IPS DF 6.9 (cell line): ENCODE measurements at places on chromosomes 7 and 10.

DNA sequence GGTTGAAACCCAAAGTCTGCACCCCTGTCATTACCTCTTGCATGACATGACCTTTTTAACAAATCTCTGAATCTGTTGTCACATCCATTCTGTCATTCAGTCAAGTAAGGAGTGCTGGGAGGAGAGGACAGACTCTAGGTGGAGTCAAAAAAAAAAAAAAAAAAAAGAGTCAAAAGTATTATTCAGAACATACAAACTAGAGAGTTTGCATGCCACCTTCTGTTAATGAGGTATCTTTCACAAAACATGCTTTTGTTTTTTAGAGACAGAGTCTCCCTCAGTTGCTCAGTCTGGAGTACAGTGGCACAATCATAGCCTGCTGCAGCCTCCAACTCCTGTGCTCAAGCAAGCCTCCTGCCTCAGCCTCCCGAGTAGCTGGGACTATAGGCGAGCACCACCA lies 81.6 kb upstream of the ARMC3 start:
- DNase-seq: no peak

DNA sequence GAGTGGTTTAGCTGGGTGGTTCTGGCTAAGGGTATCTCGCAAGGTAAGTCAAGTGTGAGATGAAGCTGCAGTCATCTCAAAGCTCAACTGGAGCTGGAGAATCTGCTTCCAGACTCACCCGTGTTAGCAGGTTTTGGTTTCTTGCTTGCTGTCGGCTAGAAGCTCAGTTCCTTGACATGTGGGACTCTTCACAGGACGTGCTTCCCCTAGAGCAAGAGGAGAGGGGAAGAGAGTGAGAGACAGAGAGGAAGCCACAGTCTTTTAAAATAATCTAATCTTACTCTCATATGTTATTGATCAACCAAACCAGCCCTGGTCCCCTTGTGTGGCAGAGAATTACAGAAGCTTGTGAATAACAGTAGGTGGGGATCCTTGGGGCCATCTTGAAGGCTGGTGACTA lies 199.5 kb downstream of the REEP3 start:
- no peak for DNase-seq

DNA sequence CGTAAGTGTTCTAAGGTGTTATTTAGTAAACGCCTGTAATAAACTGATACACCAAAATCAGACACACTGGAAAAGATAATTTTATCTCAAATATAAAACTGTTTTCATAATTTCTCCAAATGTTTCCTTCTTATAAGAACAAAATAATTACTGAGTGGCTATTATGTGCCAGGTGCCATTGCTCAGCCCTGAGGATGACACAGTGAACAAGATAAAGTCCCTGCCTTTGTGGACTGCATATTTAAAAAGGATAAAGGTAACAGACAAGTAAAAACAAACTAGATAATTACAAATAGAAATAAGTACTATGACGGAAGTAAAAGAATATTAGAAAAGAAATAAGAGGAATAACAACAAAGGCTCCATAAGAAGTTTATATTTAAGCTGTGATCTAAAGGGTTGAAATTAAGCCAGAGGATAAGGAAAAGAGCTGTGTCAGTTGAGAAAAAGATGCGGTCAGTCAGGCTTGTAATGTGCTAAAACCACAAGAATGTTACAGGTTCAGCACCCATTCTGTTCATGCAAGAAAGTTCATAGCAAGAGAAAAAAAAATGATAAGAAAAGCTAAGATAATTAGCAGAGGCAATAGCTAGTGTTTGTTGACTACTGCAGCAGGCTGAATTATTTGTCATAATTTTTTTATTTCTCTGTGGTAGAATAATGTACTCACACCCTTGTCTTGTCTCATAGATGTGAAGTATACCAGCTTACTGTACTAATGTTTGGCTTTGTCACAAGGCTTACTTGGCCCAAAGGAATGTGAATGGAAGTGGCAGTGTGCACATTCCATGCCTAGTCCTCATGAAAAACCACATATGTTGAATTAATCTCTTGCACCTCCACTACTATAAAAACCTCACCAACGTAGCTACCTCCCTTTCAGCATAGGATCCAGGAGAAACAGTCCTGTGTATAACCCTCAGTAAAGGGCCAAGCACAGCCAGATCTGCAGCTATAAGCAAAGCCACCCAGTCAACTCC lies 75.1 kb downstream of the CRPPA start:
- DNase-seq: no peak

- DNase-seq: no peak
Observed at GRCh38 chr10:109701633-109702215, 221.6 kb downstream of the XPNPEP1 start.

GRCh38 chr10:13847201-13847631 lies 260.5 kb downstream of the PRPF18 start:
- DNase-seq: no peak

DNA sequence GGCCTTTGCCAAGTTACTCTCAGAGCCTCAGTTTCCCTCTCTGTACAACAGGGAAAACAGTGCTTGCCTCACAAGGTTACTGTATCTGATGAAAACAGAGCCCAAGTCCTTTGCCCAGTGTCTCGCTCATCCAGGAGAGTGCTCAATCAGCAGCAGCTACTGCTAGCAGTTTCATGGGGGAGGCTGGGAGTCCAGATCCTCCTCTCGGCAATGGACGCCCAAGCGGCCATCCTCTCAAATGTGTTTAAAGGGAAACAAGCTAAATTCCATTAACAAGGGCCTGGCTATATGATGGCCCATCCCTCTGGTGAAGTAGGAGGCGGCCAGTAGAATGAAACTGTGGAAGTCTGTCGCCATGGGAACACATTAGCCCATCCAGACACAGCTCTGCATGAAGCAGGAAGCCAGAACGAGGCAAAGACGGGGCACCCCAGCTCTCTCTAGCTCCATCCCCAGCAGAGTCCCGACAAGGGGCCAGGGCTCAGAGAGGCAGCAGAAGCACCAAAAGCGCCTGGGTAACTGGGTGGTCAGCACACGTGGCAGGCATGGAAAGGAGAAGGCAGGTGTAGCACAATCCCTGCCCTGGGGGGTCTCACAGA lies 35.2 kb downstream of the FAM53B start:
- DNase-seq: no peak

DNA sequence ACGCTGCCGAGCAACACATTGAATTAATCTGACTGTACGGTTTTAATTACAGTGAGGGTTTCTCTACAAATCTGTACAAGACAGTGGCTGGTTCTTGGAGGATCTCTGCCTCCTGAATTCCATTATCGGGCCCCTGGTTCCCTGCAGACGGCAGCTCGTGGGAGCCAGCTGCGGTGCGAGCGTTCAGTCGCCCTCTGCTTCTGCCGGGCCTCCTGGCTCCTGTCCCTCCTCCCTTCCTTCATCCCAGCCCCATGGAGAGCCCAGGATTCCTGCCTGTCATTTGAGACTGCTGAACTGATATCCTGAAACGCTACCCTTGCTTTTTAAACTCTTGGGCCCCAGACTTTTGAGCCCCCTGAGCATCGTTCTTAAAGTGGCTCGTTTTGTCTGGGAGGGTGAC lies 6.6 kb upstream of the DLX6 start:
- DNase-seq: no peak

- DNase-seq: no peak
Observed at GRCh38 chr10:49385939-49386922, 9.7 kb downstream of the DRGX start.

GRCh38 chr10:12819071-12819470 lies 182.4 kb downstream of the CCDC3 start:
- DNase-seq: no peak

GRCh38 chr10:132883391-132883881 lies 58.9 kb downstream of the CFAP46 start:
- no peak for DNase-seq

- no peak for DNase-seq
Observed at GRCh38 chr10:118839348-118839747, 84.6 kb upstream of the CACUL1 start.

DNA sequence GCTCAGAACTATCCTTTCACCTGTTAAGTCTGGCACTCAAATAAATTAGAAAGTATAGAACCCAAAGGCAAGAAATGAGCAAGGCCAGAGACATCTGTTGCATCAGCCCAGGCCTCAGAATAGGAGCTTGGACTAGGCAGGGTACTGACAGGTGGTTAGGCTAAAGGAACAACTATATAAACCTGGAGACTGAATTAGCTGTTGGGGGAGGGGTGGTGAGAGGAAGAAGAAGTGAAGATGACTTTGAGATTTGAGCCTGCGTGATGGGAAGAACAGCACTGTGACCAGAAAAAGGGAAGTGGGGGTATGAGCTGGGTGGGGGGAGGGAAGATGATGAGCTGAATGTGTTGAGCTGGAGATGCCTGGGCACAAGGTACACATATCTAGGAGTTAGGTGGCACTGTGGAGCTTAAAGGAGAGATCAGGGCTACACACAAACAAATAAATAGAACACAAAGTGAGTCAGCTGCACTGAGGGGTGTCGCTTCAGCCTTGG lies 244.7 kb downstream of the PTEN start:
- no peak for DNase-seq

GRCh38 chr10:128930515-128930914 lies 536.5 kb upstream of the MGMT start:
- no peak for DNase-seq

DNA sequence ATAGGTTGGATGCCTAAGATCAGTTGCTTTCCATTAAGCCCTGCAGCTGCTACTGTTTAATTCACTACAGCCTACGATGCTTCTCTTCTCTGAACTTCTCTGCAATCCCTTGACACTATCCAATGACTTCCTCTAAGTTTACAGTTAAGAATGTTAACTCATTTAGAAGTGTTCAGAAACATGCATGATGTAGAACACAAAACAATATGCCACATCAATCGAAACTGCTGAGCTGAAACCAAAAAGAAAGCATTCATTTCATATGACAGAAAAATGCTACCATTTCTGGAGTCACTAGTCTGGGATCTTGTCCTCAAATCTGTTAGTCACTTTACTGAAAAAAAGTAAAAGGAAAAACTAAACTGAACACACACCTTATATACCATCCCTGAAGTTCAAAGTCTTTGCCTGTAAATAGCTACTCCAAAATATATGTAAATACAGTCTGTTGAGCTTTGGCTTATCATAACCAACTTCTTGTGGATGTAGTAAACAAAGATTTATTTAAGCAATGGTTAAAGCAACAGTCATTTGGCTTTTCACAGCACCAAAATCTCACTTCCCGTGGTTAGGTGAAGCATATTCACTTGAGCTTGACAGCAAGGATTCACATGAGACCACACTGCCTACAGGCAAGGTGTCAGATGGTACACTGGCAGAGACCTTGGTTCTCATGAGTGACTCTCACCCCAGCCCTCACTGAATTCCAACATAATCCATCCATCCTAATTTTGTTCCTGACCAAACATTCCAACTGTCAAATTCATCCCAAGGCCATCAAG lies 187.0 kb downstream of the PPP1R17 start:
- DNase-seq: no peak

GRCh38 chr7:123643495-123644441 lies 11.9 kb upstream of the LMOD2 start:
- peak; percentile 66 for DNase-seq

DNA sequence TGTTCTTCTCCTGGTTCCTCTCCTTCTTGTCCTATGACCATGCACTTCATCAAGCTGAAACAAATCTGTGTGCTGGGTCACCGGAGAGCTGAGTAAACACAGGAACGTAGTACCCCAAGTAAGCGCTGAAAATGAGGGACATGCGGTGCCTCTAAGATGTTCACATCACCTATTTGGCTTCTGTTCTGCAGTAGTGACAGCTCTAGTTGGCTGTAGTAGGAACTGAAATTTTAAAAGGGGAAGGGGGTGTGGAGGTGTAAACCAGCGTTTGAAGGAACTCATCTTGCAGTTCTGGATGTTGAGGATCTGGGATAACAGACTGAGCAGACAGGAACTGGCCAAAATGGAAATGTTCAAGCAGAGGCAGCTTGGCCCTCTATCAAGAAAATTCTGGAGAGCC lies 85.2 kb downstream of the WNT2 start:
- DNase-seq: no peak

DNA sequence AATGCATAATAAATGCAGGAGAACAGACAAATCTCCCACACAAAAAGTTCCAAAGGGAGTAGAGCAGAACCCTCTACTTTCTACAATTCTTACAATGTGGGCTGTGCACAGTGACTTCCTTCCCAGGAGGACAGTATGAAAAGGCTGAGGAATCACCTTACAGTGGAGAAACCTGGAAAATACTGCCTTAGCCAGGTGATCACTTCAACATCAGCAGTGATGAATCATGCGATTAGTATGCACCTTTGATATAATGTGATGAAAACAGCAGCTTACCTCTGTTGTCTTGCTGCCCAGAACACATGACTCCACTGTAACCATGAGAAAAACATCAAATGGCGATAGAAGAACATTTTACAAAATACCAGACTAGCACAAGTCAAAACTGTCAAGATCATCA lies 329.7 kb upstream of the POM121L12 start:
- DNase-seq: no peak

DNA sequence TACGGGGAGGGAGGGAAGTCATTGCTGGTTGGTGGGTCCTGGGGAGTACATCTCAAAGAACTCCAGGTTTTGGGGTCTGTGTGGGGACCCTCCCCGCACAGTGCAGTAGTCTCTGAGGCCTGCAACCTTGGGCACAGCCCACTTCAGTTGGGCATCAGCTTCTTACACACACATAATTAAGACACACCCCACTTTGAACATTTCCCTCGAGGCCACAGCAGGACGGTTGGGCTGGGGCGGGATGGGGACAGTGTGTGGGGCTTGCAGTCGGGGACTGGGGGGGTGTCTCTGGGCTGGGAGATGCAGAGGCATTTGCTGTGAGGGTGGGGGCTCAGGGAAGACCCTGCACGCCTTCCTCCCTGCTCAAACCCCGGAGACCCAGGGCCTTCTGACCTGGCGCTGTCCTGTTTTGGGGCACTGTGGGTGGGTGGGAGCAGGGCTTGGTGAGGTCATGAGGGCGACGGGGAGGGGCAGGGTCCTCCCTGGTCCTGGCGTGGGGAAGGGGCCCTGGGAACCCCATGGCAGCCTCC lies 1.3 kb downstream of the LFNG start:
- no peak for DNase-seq

- DNase-seq: no peak
Observed at GRCh38 chr7:135434047-135434446, 75.9 kb downstream of the CNOT4 start.

- no peak for DNase-seq
Observed at GRCh38 chr7:143238289-143238980, 16.6 kb downstream of the TAS2R40 start.

GRCh38 chr10:130401860-130402765 lies 265.9 kb downstream of the GLRX3 start:
- DNase-seq: no peak

DNA sequence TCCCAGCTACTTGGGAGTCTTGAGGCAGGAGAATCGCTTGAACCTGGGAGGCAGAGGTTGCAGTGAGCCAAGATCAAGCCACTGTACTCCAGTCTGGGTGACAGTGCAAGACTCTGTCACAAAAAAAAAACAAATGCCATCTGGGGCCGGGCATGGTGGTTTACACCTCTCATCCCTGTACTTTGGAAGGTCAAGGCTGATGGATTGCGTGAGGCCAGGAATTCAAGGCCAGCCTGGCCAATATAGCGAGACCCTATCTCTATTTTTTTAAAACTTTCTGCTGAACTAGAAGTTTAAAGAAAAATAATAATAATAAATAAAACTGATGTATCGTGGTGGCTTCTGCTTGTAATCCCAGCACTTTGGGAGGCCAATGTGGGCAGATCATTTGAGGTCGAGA lies 15.7 kb upstream of the RNF216 start:
- no peak for DNase-seq

- no peak for DNase-seq
Observed at GRCh38 chr10:72009425-72010081, 45.4 kb downstream of the CHST3 start.
